ENCODE measurements at places on chromosomes 6 and 20.
A peak's percentile ranks its signal among the peaks of the same experiment; 100 is the strongest.

DNA sequence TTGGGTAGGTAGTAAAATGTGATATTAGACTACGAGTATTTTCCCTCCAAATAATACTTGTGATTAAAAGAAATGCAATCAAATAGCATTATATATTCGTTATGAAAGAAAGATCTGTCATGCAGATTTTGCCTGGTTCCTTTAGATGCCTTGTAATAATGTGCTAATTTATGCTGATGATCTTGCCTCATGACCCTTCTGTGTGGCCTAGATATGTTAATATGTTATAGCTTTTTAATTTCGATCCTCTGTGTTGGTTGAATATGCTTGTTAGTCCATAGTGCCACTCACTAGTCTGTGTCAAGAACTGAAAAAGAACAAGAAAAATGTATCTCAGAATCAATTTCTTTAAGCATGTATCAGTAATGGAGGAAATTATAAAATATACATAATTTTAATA is 31.9 kb downstream of the CDKAL1 start:
- H3K4me1 ChIP-seq = no peaks in the 10 kb centered on the region
- H3K36me3 ChIP-seq = no peaks in the 10 kb centered on the region
- no peak for DNase-seq
- H3K4me3 ChIP-seq = no peak overlapping the region
- H3K27ac ChIP-seq = no peak overlapping the region

GRCh38 chr6:106120006-106120405 is 33.9 kb downstream of the PRDM1 start:
- no peaks in the 10 kb centered on the region for H3K4me1 ChIP-seq
- no peaks in the 10 kb centered on the region for H3K36me3 ChIP-seq
- no peaks in the 10 kb centered on the region for H3K27me3 ChIP-seq

DNA sequence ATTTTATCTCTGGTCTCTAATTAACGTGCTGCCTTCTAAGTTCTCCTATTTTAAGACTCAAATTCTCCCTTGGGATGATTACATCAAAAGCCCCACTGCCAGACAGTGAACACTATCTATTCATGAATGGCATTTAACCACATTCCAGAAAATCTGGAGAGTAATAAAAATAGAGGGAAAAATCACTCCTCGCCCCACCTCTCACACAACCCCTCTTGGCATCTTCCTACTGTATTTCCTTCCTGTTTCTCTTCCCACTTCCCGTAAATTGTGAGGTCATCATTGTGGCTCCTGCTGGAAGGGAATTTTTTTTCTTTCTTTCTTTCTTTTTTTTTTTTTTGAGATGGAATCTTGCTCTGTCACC is 31.5 kb downstream of the RAB44 start:
- no peak overlapping the region for H3K27ac ChIP-seq
- DNase-seq = no peak
- no peak overlapping the region for H3K4me3 ChIP-seq
- no peaks in the 10 kb centered on the region for H3K27me3 ChIP-seq
- no peaks in the 10 kb centered on the region for H3K36me3 ChIP-seq
- H3K4me1 ChIP-seq = no peaks in the 10 kb centered on the region

DNA sequence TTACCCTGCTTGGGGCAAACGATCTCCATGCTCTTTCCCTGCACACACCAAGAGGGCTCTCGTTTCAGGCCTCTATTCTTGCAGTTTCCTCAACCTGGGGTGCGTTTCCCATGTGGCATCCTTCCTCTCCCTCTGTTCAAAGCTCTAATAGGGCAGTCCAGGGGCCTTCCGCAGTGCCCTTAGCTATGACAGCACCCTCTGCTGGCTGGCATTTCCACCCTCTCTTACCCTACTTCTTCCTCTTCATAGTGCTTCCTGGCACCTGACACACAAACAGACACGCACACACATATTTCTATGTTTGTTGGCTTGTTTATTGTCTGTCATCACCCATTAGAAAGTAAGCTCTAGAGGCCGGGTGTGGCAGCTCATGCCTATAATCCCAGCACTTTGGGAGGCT is 294.0 kb downstream of the CLIC5 start:
- no peak overlapping the region for H3K27ac ChIP-seq
- H3K4me1 ChIP-seq = peaks cover 6% of the 10 kb centered on the region
- no peak overlapping the region for H3K4me3 ChIP-seq
- no peaks in the 10 kb centered on the region for H3K27me3 ChIP-seq

DNA sequence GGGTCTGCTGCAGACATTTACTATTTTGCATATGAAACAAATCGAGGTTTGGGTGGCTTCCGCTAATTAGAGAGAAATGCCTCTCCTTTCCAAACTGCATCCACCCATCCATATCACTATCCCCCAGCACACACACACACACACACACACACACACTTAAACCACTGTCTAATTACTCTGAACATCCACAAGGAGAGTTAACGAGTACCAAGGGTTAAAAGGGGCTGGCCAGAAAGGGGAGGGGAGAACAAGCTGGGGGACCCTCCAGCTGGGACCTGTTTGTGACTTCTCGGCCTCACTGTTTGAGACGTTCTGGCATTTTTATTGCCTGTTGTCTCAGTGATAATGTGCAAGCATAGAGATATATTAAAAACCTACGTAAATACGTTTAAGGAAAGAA is 261.2 kb downstream of the FOXC1 start:
- H3K36me3 ChIP-seq = no peaks in the 10 kb centered on the region
- no peaks in the 10 kb centered on the region for H3K4me1 ChIP-seq
- no peak overlapping the region for H3K27ac ChIP-seq
- H3K27me3 ChIP-seq = no peaks in the 10 kb centered on the region
- DNase-seq = no peak

- peak overlapping the region; percentile 63 for H3K4me3 ChIP-seq
- no peaks in the 10 kb centered on the region for H3K27me3 ChIP-seq
- DNase-seq = no peak
- H3K27ac ChIP-seq = peak overlapping the region; percentile 88
Measured at GRCh38 chr6:53358440-53359094, 9.8 kb upstream of the ELOVL5 start.

- H3K27ac ChIP-seq = no peak overlapping the region
- H3K27me3 ChIP-seq = no peaks in the 10 kb centered on the region
- peaks cover 23% of the 10 kb centered on the region for H3K4me1 ChIP-seq
- no peak for DNase-seq
Measured at GRCh38 chr6:149228311-149228955, 89.1 kb upstream of the TAB2 start.

- DNase-seq = no peak
- no peaks in the 10 kb centered on the region for H3K27me3 ChIP-seq
- H3K27ac ChIP-seq = no peak overlapping the region
- H3K36me3 ChIP-seq = no peaks in the 10 kb centered on the region
- H3K4me3 ChIP-seq = no peak overlapping the region
Measured at GRCh38 chr20:38650010-38650409, 48.4 kb downstream of the ARHGAP40 start.

DNA sequence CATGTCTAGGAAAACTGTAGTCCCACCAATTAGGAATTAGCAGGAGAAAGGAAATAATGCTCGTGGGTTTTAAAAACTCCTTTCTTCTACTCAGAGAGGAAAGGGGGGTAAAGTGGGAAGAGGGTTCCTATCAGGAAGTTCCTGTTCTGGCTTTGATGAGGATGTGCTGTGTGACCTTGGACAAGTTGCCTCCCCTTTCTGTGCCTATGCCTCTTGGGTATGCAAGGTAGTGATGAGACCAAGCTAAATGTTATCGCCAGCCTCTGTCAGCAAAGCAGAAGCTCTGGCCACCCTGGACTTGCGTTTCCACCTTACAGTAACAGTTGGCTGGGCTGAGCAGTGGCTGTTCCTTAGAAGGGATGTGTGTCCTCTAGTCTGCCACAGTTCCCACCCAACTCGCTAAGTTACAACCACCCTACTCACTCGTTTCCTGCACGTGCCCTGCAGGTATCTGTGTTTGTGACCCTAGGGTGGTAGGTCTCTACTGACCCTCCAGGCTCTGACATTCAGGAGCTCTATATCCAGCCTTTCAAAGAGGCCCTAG is 110.0 kb downstream of the PREX1 start:
- H3K27me3 ChIP-seq = no peaks in the 10 kb centered on the region
- H3K36me3 ChIP-seq = no peaks in the 10 kb centered on the region
- H3K27ac ChIP-seq = no peak overlapping the region
- no peak overlapping the region for H3K4me3 ChIP-seq
- no peak for DNase-seq
